ENCODE measurements at places on chromosomes 5 and 9.

DNA sequence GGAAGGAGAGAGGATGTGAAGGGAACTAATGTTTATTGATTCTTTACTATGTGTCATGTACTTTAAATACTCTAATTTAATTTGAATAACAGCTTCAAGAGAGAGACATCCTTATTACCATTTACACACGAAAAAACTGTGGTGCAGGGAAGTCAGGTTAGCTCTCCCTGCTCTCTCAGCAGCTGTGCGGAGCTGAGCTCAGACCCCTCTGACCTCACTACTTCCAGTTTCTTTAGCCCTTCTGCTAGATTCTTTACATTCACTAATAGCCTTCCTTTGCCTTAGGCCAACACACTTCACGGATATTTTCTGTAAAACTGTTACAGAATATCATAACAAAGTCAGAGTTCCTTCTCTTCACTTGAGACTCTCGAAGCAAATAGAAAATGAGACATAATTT is 131.3 kb upstream of the ARRDC3 start:
- DNase-seq, result no peak

DNA sequence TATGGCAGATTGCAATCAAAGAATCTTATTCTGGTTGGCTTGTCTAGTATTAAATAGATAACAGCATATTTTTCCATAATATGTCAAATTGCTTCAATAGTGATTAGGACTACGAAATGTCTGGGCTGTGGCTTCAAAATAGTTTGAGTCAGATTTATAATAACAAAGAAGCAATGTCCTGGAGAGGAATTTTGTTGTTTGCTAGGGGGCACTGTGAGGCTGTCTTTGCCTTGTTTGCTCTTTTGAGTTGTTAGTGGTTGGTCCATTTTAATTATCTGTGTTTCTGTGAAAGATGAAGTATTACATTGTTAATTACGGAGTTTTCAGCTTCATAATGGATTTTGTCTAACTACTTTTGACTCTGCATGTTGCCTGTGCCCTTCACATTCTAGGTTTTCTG is 713.6 kb downstream of the TLE4 start:
- DNase-seq, result no peak

- DNase-seq, result no peak
Measured at GRCh38 chr5:181045316-181045715, 5.2 kb downstream of the BTNL9 start.

DNA sequence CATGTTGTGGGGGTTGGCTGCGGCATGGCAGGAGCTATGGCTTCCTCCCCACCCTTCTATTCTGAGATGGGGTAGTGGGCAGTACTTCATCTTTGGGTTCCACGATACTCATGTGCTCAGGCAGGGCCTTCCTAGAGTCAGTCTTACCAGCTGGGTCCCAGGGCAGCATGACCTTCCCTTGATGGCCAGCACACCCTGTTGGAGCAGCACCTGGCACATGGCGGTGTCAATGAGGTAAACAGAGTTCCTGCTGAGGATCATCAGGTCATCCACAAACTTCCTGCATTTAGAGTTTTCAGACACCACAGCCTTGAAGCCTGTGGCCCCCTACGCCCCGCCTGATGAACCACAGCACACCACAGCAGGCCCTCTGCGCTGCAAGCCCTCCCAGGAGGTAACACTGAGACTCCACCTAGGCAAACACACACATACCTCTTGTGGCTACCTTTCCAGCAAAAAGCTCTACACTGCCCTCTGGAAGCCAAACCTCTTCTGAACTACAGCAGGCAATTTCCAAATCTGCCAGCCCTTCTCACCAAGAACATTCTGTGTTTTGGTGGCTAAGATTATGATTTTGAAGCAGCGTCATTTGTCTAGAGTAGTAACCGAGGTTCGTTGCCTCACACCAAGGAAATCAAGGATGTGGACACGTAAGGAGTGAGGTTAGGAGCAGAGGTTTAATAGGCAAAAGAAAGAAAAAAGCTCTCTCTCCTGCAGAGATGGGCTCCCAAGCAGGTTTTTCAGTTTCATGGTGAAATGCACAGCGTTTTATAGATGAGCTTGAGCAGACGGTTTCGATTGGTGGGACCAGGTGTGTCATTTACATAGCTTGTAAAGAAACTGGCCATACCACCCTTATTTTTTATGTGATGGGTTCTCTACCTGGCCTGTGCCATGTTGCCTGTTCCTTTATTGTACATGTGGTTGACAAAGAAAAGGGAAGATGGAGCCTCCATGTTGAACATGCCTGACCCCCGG is 20.3 kb upstream of the TMEM174 start:
- no peak for DNase-seq

DNA sequence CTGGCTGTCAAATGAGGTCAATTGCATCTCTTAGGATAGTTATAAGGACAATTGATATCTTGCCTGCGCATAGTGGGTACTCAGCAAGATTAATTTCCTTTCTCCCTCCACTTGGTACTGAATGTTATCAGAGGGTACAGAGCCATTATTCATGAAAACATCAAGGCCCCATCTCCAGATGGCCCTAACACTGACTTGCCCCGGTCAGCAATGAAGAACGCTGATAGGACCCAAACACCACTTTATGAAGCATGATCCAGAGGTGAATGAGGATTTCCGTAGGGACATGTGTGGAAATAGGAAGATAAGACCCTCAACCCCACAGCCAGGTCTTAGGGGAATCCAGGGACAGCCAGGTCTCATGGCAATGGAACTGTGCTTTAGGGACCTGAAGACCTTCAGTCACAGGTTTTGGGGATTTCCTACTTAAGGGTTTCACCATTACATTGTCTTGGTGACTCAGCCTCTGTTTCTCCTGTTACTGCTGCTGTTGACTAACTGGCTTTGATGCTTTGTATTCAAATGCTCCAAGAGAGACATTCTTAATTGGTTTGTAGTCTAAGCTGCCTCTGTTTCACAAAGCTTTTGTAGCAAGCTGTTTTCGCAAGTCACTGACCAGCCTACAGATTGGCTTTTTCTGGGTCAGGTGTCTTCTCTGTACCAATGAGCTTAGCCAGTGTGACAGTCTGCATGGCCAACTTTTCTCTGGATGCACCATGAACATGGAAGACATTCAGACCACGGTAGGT is 35.3 kb upstream of the IQGAP2 start:
- DNase-seq, result no peak

DNA sequence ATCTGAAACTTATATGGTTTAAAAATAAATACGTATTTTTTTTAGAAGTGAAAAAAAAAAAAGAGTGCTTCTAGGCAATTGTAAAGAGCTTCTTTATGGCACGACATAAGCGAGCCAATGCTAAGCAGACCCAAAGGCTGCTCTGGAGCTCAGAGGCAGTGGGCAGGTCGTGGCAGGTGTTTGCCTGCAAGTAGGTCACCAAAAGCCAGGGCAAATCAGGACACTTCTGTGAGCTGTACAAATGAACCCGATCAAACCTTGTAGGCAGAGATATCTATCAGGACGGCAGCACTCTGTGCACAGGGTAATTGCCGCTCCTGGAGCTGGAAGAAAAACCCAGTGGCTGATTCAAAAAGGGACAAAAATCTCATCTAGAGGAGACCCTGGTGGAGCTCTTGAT is 75.9 kb downstream of the IRX2 start:
- no peak for DNase-seq

DNA sequence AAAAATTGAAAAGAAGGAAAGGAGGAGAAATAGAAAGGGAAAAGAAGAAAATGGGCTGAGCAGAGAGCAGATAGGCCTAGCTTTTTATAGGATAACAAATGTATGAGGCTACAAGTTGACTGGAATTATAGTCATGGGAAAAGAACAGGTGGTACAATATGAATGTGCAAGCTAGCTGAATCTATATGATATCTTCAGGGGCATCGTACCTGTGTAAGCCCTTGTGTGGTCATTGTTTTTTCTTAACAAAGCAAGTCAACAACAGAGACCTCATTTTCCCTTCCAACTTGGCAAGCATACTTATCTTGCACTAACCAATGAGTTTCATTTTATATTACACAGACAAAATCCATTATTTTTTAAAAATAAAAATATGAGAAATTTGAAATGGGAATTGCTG is 259.2 kb downstream of the KCTD16 start:
- no peak for DNase-seq

DNA sequence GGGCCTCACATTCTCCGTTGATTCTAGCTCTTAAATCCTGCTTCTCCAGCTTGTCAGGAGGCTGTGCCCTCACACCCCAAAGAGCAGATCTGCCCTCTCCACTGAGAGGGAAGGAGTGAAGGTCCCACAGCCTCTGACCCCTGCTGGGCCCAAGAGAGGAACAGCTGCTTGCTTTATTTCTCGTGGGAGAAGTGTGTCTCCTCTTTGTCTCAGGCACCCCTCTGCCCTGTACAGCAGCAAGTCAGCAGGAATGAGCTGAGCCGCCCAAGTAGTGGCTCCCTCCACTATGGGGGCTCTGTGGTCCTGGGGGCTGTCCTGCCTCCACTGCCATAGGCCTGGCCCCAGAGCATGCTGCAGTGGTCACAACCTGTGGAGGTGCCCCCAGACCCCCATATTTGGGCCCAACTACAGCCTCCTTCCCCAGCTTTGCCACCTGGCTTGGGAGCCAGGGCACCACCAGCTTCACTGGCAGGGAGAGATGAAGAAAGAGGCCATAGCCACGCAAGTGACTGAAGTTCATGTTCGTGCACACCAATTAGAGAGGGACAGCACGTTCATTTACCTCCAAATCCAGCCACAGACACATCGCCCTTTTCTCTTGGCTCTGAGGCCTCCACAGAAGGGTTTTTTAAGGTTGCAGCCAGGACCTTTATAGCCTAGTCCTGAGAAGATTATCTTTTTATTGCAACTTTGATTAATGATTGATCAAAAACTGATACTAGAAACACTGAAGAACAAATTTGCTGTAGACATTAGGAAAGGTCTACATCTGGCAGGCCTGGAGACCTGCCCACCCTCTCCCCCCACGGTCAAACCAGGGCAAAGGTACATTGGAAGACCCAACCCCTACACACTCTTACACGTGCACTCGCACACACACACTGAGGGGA is 27.5 kb downstream of the IRF1 start:
- DNase-seq, result peak; percentile 19

- DNase-seq, result no peak
Measured at GRCh38 chr9:133866946-133867345, 125.2 kb downstream of the VAV2 start.

GRCh38 chr5:10800852-10801251 is 39.8 kb upstream of the DAP start:
- no peak for DNase-seq

- no peak for DNase-seq
Measured at GRCh38 chr9:132099741-132100407, 20.2 kb upstream of the MED27 start.

GRCh38 chr9:132372177-132373095 is 17.6 kb upstream of the SETX start:
- DNase-seq, result peak; percentile 56

GRCh38 chr5:57499262-57500050 is 16.8 kb upstream of the ACTBL2 start:
- no peak for DNase-seq

DNA sequence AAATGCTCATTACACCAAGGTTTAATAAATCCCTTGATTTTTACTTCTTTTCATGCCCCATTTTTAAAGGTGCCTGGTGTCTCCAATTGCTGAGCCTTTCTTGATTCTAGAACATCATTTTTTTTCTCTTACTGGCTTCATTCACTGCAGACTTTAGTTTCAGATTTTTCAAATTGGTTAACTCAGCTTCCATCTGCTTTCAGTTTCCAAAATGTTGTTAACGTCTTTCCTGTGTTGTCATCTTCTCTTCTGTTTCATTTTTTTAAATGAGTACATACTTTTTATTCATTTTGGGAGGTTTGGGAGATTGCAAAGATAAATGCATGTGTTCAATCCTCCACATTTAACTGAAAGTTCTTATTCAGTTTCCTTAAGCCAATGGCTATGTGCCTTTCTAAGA is 126.4 kb upstream of the CCNG1 start:
- no peak for DNase-seq

- DNase-seq, result no peak
Measured at GRCh38 chr5:1380011-1380817, 35.3 kb upstream of the CLPTM1L start.

DNA sequence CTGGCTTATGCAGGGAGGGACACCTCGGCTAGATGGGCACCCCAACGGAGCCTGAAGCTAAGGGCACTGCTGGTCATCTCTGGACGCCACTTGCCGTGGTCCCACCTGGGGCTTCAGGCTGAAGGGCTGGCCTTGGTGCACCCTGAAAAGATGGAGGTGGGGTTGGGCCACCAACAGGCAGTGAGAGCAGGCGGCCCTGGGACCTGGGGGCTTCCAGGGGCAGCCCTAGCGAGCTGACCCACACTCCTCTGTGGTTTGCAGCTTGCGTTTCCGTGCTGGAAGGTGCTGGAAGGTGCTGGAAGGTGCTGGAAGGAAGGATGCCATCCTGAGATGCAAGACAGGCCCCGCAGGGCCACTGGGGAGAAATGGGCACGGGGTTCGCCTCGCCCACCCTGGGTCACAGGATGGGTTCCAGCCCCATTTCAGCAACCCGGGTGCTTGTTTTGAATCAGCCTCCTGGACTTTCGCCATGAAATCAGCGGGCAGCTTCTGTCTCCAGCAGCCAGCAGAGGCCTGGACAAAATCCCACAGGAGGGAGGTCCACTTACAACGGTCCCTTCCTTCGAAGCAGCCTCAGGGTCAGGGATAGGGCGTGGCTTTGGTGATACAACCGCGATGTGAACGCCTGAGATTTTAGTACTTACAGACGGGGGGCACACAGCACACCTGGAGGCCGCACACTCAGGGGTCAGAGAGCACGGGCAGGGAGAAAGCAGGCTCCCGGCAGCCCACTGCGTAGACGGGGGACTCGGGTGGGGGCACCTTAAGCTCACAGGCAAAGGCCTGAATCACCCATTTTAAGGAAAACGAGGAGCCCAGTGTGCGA is 303.1 kb upstream of the IRX4 start:
- DNase-seq, result no peak

All from left hindlimb (tissue), 1 donor.